ENCODE measurements at places on chromosomes 1 and 21.
A peak's percentile ranks its signal among the peaks of the same experiment; 100 is the strongest.

GRCh38 chr21:15295875-15296274 lies 231.1 kb upstream of the NRIP1 start:
- no peak for DNase-seq

DNA sequence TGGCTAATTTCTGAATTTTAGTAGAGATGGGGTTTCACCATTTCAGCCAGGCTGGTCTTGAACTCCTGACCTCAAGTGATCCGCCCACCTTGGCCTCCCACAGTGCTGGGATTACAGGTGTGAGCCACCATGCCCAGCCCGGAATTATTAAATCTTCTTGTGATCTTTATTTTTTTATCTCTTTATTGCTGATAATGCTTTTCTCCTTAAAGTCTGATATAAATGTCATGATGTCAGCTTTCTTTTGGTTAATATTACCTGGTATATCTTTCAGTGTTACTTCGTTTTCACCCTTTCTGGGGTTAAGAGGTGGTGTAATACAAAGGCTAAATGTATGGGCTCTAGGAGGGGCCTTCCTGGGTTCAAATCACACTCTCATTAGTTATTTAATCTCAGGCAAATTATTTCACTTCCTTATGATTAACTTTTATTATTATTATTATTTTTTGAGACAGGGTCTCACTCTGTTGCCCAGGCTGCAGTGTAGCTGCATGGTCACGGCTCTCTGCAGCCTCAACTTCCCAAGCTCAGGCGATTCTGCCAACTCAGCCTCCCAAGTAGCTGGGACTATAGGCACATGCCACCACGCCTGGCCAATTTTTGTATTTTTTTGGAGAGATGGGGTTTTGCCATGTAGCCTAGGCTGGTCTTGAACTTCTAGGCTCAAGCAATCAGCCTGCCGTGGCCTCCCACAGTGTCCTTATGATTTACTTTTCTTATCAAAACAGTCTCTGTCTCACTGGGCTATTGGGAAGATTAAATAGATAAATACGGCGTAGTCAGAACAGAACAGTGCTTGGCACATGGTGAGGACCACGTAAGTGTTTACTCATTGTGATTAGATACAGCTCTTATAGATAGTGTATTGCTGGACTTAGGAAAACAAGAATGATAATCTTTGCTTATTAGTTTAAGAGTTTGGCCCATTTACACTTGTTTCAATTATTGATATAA lies 216.5 kb downstream of the URB2 start:
- no peak for DNase-seq

- no peak for DNase-seq
Observed at GRCh38 chr21:15932726-15933125, 202.9 kb downstream of the USP25 start.

GRCh38 chr21:39318091-39318959 lies 4.9 kb upstream of the BRWD1 start:
- DNase-seq = no peak

DNA sequence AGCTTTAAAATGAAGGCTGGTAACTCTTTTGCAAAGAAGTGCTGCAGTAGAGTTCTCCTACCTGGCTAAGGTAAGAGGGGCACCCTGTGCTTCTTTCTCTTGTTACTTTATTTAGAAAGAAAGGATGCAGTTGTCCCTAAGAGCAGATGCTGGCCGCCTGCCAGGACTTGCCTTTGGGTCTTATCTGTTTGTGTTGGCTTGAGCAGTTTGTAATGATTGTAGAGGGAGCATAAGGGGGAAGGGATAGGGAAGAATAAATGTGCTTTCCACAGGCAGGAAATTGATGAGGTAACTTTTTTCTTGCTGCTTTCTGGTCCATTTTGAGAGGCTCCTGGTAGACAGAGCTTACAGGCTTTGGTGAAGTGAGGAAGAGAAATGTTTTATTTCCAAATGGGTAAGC lies 229.6 kb downstream of the HHAT start:
- DNase-seq = peak; percentile 69

DNA sequence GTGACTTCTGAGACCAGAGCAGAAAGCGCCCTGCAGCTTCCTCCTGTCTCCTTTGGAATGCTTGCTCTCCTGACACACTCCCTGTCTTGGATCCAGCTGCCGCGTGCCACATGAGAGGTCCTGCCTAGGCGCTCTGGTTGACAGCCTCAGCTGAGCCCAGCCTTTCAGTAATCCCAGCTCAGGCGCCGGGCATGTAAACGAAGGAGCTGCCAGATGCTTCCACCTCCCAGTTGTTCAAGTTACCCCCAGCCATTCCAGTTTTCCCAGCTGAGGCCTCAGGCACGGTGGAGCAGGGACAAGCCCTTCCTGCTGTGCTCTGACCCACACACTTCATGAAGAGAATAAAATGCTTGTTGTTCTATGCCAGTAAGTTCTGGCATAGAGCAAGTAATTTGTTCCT lies 14.3 kb upstream of the CD34 start:
- DNase-seq = no peak
